ENCODE measurements at places on chromosomes 7 and 10. TPM values are rescaled to one million over a fixed set of nuclear protein-coding genes. Genes with fewer than 3 reads are reported as not detected.

GRCh38 chr7:19351341-19352304, 206.4 kb upstream of the FERD3L start:
- no peak for DNase-seq

DNA sequence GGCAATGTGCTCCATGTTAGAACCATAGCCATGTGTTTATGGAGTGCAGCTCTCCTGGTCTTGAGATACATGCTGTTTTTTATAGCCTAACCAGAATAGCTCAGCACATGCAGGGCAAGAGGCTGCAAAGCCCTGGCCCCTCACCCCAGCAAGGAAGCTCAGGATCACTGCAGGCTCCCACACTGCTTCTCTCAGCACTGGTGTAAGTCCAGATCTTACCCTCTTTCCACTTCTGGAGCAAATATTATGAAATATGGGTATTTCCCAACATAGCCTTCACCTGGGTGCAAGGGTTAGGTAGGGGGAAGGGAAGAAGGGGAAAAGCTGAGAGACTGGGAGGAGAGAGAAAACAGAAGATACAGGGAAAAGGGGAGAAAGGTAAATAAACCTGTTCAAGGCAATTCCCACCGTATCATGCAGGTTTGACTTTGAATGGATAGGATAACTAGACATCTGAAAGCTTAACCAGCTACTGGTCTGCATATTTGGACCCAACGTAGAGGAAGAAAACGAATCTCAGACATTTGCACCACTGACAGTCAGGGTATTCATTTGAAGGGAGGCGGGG, 19.7 kb downstream of the SKIDA1 start:
- no peak for DNase-seq

- no peak for DNase-seq
These were observed at the start of gene HOXA10 for GRCh38 chr7:27173956-27174873. Gene HOXA10 (minus strand): TSS chr7:27174320. CDS start chr7:27174306, 14 bp downstream.

DNA sequence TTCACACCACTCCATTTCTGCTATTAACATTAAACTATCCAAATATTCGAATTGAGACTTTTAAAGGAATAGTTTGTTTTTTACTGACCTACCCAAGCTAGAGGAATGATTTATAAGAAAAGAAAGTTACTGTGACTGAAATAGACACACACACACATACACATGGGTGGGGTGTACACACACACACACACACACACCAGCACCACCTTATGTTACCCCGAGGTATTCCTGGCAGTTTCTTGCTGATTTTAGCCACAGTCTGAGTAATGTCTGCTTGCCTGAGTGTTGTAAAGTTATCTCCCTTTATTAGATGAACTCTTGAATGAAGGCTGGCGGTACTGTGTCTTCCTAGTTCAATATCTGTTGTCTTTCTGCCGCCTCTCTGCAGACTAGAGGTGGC, 91.3 kb upstream of the PRKG1 start:
- DNase-seq, result no peak

DNA sequence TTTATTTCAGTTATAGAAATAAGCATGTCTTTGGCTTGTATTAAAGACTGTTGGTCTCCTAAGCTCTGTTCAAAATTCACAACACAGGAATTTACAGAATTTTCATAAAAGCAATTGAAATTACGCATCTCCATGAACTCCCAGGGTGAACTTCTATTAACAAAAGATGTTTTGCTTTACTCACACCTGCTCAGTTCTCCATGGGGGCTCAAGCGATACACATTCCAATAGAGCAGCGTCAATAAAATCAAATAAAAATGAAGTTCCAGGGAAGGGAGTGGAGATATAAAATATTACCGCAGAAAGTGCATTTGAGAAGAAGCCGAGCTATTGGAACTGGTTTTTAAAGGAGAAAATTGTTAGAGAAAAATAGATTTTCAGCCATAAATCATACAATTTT, 41.5 kb upstream of the ZNF438 start:
- no peak for DNase-seq

GRCh38 chr7:131745390-131746248, 189.2 kb upstream of the PODXL start:
- no peak for DNase-seq

GRCh38 chr7:133572087-133572486, 319.2 kb downstream of the EXOC4 start:
- no peak for DNase-seq

DNA sequence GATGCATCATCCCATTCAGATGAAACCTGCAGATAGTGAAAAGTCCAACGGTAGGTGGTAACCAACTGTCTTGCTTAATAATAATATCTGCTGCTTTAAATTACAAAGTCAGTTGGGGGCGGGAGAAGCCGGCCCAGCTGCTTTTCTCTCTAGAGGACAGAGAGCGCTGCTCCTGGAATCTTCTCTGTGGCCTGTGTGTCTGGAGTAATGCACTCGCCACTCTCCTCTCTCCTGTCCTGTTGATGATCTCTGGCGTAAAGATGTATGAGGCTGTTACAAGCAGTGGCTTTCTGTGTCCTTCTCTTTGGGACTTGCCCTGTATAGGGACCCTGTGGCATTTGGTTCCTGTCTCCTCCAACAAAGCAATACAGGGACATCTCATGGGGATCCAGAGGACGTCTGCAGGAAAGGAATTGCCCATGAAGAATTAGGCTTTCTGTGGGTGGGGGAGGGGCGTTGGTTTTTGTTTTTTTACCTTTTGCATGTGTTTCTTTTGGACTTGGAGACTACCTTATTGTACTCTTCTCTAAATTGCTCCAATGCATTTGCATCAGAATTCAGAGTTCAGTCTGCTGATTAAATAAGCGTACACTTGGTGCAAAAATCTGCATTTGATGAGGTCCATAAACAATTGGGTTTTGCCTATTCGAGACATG, 231.6 kb downstream of the CELF2 start:
- no peak for DNase-seq

DNA sequence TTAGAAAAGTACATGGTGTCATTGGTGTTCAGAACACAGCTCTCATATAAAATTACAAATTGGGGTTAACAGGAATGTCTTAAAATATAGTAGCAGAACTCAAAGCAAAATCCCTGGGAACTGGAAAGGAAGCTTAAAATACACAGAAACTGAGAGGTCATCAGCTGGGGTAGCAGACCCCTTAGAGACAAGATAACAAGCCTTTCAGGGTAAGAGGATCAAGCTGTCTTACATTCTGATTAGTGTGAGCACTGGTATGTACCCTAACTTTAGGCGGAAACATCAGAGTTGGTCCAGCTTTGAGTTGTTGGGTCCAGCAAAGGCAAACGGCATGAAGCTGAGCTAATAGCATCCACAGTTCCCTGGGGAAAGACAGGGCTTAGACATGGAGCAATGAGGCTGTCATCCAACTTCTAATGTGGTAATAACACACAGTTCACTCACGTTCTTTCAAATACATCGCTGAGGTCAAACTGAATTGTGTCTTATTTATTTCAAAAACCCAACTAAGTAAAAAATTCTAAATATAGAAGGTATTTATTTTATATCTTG, 32.6 kb downstream of the ARHGAP21 start:
- no peak for DNase-seq

GRCh38 chr7:5564894-5565293, 141.3 kb upstream of the TNRC18 start:
- DNase-seq, result no peak

GRCh38 chr10:29056729-29057128, 232.1 kb upstream of the LYZL1 start:
- DNase-seq, result no peak

- no peak for DNase-seq
These were observed 2.9 kb downstream of the MNX1 start for GRCh38 chr7:157007470-157008066.

DNA sequence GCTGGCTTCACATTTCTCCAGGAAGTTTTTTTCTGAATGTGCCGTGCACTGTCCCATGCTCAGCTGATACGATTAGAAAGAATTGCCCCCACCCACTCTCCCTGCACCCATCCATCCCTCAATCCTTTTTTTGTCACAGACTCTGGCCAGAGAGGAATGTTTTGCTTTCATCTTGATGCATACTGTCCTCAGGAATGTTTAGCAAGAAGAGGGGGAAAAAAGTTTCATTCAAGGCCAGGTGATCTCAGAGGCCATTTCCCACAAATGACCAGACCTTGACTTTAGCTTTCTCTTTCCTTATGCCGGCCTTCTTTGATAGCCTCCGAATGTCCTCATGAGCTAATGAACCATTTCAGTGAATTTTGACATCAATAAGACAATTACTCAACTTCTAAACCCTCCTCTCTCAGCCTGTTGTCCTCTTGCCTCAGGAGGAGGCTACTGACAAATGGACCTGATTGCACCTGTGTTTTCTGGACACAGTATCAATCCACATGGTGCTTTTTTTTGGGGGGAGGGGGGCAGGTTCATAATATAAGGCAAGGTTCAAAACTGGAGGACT, 105.0 kb upstream of the KLF6 start:
- no peak for DNase-seq

- DNase-seq, result no peak
These were observed 62.0 kb upstream of the RNF32 start for GRCh38 chr7:156578578-156578940.

- no peak for DNase-seq
These were observed 14.7 kb downstream of the MMS19 start for GRCh38 chr10:97483506-97483905.

DNA sequence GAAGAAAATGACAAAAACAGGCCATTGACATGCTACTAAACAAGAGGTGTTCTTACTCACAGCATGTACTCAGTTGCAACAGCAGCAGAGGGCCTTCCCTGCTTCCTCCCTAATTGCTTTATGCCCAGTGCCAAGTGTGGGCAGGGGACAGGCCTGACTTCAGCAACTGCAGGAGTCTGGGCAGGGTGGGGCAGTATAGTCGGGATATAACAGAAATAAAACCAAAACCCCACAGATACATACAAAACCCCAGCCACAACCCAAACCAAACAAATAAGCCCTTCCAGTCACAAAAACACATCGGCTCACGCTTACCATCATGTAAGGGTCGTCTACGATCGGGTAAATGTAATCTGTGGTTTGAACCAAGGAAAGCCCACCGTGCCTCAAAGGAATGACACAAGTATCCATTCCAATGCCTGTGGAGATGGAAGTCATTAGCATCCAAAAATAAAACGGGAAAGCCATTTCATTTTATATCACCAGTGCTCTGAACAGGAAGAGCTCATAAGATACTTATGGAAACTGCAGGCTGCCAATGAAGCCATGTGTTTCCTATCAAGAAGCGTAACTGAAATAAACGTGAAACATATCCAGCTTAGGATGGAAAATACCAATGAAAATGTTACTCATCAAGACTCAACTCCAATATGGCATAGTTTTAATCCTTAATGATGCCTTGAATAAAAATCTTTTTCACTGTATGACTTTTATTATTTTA, 9.5 kb downstream of the SEPHS1 start:
- DNase-seq, result no peak

- DNase-seq, result no peak
These were observed 16.4 kb downstream of the SRRM3 start for GRCh38 chr7:76217942-76218566.

Gene INMT
- not detected for polyA plus RNA-seq

Gene OPALIN
- polyA plus RNA-seq, result not detected

Gene WASHC2C
- polyA plus RNA-seq, result 35.9 TPM

Gene ADAP1
- 5.5 TPM for polyA plus RNA-seq

Gene PITRM1
- 56.0 TPM for polyA plus RNA-seq

Gene FGFR2
- not detected for polyA plus RNA-seq

Gene PAPOLB
- not detected for polyA plus RNA-seq

Gene SGMS1
- polyA plus RNA-seq, result 11.5 TPM

Gene NODAL
- polyA plus RNA-seq, result not detected

Gene BICC1
- polyA plus RNA-seq, result not detected
